Activated gamma-delta T cell treated with Interleukin-2 at 50 U/mL for 16 hours (primary cell): ENCODE measurements at places on chromosomes 12 and 14.

DNA sequence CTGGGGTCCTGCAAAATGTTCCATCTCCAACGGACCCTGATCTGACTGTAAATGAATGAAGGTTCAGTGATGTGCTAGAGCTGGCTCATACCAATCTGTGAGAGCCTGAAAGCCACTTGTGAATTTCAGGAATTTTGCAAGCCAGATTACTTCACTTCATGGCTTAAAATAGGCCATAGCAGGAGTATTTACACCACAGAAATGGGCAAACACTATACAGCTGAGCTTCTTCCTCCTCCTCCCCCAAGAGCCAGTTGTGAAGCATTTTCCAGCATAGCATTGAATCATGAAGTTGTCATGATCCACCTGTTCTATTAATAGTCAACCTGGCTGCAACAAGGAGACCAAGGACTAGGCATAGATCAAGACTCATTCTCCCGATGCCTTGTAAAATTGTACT is 141.3 kb upstream of the RASSF8 start:
- no peak for DNase-seq

- DNase-seq = no peak
Measured at GRCh38 chr12:8639936-8640335, 22.7 kb downstream of the MFAP5 start.

GRCh38 chr12:60266381-60266852 is 670.6 kb downstream of the SLC16A7 start:
- no peak for DNase-seq

GRCh38 chr14:22982477-22983245 is at the start of gene AJUBA:
Gene AJUBA (minus strand): TSS chr14:22982551. CDS start chr14:22982266, 285 bp downstream.
- peak; percentile 62 for DNase-seq

- DNase-seq = peak; percentile 55
Measured at GRCh38 chr14:60164712-60165546, at the start of gene DHRS7. Gene DHRS7 (minus strand): TSS chr14:60165398. CDS start chr14:60165309, 89 bp downstream.

DNA sequence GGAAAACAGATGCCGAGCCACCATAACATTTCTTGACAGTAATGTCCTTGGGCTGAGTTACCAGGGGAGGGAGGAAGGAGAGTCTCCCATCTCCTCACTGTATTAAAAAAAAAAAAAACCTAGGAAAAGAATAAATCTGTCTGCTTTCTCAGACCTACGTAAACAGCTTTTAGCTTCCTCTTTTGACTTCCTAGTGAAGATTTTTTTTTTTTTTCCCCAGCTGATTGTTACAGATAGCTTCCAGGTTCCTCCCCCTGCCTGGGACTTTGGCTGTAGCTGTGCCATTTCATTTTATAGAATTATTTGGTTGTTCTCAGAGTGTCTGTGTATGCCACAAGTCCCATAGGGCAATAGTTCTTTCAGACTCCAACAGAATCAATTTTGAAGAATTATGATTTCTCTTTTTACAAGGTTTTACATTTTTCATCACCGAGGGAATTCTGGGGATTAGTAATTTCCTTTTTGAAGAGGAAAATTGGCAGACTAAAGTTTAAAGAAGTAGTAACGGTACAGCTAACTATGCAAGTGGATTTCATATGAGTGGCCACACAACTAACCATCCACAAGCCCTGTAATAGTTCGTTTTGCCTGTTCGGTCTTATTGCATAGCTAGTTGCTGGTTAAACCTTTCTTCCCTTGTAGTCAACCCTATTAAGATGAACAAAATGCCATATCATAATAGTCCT is 23.1 kb upstream of the GNS start:
- DNase-seq = no peak

- no peak for DNase-seq
Measured at GRCh38 chr12:12890543-12891079, 751 bp upstream of the GPRC5A start.

DNA sequence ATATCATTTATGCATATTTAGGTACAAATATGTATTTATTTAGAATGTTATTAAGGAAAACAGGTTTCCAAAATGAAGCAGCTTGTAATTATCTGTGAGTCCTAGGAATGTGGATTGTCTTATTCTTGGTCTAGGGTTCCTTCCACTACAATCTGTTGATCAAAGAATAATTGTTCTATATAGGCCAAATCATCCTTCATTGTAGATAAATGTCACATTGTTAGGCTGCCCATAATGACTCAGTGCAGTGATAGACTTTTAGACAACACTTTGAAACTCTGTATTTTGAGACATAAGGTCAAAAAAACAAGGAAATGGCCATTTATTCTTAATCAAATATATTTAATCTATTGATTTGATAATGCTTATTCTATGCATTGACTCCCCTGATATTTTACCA is 283.0 kb downstream of the ACSS3 start:
- no peak for DNase-seq

DNA sequence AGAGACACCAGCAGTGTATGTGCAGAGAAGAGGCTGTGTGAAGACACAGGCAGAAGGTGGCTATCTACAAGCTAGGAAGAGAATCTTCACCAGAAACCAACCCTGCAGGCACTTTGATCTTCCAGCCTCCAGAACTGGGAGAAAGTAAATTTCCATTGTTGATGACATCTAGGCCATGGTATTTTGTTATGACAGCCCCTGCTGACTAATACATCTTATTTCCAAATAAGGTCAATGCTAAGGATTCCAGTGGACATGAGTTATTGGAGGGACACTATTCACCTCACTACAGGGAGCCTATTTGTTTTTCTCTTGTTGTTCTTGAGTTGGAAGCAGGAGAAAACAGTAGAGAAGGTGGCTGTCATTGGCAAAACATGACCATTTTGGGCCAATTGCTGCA is 88.5 kb upstream of the RIN3 start:
- DNase-seq = no peak

DNA sequence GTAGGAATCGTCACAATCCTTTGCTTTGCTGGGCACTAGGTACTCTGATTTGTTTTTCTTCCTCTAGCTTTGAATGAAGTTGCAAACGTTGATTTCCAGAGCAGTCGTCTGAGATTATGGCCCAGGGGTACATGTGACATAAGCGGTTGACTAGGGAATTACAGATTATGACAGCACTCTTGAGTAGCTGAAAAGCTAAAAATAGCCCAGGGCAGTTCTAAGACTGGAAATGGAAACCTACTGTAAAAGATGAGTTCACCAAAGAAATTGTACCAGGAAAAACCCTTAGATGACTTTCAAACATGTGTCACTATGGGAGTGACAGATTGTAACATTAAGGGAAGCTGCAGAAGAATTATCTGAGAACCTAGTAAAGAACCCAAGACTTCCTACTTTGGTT is 108.5 kb downstream of the ANO6 start:
- no peak for DNase-seq

DNA sequence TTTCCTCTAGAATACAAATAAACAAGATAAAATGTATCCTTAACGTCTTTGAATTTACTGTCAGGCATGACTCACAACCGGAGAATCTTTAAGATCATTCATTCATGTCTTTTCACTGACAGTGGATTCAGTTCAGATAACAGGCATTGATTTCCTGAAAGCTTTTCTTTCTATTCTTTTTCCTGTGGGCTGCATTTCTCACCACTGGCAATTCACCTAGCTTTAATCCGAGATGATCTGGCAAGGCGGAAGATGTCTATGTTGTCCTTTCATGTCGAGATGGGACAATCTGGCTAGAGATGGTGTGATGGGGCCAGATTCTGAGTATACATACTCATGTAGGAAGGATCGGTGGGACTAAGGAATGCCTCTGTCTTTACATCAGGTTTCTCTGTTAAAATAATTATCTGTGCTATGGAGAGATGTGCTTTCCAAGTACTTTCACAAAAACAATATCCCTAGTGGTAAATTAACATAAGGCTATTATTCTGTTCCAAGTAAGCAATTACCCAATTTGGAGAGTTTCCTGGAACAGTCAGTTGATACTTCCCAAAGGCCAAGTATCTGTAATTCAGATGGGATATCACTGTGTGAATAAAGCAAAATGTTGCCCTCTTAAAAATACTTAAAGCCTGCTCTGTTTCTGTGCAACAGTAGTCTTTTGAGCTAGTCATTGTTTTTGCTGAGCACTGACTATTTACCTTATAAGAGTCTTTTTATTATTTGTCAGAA is 17.8 kb downstream of the ACSS3 start:
- DNase-seq = no peak

DNA sequence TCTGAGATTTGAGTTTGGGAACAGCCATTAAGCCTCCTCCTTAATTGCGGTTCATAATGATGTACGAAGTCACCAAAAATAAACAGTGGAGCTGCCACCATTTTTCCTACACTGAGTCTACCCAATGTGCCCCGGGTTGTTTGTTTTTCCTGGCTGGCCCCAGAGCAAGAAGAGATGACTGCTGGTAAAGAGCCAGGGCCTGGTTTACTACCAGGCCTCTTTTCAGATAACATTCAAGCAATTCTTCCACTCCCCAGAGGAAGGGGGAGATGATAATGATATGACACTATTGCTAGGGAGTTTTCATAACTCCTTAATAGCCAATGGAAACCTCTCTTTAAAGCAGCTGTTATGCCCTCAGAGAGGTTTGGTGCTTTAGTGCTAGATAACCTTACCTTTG is 42.3 kb downstream of the BRAP start:
- no peak for DNase-seq

GRCh38 chr14:74978416-74978947 is 23.1 kb upstream of the PGF start:
- no peak for DNase-seq

DNA sequence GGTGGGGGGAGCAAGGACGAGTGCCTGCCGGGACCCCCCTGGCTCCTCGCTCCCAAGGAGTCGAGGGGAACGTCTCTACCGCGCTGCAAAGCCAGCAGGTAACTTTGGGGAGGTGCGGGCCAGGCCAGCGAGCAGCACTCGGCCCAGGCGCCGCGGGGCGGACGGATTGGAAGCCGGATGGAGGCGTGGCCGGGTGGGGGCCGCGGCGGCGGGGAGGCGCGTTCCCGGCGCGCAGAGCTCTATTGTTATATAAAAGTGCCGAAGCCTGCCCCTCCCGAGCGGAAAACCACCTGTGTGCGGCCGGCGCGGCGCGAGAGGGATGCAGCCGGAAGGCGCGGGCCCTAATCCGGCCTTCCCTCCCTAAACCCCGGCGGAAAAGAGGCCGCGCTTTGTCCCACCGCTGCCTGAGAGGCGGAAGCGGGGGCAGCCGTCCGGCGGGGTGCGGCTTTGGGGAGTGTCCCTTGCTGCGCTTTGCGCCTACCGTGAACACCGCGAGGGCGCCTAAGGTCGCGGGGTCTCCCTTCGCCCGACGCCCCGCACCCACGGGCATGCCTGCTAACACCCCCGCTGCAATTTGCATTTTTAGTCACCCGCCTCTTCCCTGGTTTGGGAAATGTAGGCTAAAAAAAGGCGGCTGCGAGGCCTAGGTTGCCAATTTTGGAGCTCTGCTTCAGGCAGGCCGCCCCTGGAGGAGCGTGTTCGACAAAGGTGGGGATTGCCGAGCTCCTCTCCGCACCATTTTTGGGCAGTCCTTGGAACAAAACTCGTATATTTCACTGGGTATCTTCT is 1.7 kb upstream of the DUSP6 start:
- DNase-seq = peak; percentile 60

GRCh38 chr12:80100591-80100990 is 1.3 kb downstream of the OTOGL start:
- DNase-seq = no peak

GRCh38 chr12:26359576-26359975 is 164.2 kb downstream of the SSPN start:
- DNase-seq = no peak

DNA sequence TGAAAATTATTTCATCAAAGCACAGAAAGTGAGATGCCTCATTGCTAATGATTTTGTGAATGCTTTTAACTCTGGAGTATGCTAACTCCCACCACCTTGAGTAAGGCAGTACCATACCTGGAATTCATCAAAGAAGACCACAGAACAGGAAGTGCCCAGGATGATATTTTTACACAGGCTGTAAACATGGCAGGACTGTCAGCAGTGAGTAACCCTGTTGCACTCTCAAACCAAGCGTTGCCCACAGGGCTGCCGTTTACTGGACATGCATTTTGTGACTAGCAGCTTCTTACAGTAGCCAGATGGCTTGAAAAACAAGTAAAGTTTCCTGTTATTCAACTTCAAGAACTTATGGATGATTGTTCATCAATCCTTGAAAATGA is 42.4 kb downstream of the RALGAPA1 start:
- no peak for DNase-seq

DNA sequence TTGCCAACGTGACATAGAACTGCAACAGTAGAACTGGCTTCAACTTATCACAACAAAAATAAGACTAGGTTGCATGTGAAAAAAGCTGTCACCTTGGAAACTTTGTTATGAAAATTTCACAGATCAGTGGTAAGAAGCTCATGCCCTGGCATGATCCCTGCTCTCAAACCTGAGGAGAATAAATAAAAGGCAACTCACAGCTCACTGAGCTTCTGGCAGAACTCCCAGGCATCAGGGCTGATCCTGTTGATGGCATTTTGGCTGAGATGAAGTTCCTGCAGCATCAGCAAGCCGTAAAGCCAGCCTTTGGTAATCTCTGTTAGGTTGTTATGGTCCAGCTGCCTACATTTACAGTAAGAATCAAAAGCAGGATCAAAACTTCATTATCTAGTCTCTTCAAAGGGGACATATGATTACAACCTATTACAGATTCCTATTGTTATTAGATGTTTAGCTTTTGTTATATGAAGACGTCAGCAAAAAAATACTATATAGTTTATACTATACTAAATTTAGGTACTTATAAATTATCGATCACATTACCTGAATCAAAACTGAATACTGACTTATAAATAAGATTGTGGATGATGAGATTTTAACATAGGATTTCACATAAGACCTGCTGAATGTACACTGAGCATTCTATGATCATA is 32.0 kb downstream of the LRIG3 start:
- DNase-seq = no peak

DNA sequence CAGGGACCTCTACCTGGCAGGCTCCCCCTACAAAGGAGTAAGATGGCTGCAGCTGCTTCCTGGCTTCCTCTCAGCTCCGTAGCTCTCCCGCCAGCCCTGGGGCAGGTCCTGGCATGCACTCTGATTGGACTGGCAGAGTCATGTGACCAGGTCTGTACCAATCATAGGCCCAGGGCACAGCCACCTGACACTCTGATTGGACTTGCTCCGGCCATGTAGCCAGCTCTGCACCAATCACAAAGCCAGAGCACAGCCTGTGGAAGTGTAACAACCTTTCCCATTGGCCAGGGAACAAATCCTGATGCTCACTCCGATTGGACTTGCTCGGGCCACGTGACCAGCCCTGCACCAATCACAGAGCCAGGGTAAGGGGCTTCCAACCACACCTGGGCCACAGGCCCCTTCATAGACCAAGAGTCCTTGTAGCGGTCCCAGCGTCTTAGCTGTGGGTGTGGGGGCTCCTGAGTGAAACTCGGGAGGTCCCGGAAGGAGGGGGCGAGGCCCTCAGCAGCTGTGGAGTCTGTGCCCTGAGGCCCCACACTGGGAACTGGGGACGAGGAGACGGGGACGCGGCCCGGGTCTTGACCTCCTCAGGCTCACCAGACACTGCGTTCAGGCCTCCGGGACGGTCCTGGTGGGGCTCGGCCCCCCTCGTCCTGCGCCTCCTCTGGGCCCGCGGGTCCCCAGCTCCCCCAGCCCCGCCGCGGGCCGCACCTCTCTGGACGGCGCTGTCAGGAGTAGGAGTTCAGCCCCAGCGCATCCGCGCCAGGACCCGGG is 210.6 kb downstream of the ADGRD1 start:
- DNase-seq = no peak

GRCh38 chr14:72726444-72726843 is 167.5 kb downstream of the DPF3 start:
- DNase-seq = no peak

- DNase-seq = no peak
Measured at GRCh38 chr12:14902465-14902864, 16.8 kb upstream of the MGP start.

- DNase-seq = no peak
Measured at GRCh38 chr12:102527171-102527720, 46.9 kb upstream of the IGF1 start.

- no peak for DNase-seq
Measured at GRCh38 chr14:44404036-44404435, 103.0 kb downstream of the FSCB start.
